Cardiac ventricle fibroblast (primary cell): ENCODE measurements at places on chromosomes 7 and 10. TPM values are rescaled to one million over a fixed set of nuclear protein-coding genes. Genes with fewer than 3 reads are reported as not detected.

Gene GLCCI1
- 2.7 and 3.6 TPM in 2 replicates for total RNA-seq

Gene BUD31
- 71.8 and 77.4 TPM in 2 replicates for total RNA-seq

Gene FUOM
- total RNA-seq: 13.4 and 17.3 TPM in 2 replicates

Gene C10orf143
- total RNA-seq: 1.1 and 3.2 TPM in 2 replicates

Gene ATAD1
- 31.8 and 51.4 TPM in 2 replicates for total RNA-seq

Gene OR6V1
- not detected in 2 replicates for total RNA-seq

Gene GJD4
- not detected in 2 replicates for total RNA-seq

Gene ZNF862
- total RNA-seq: 9.0 and 10.2 TPM in 2 replicates

Gene METTL27
- 2.0 and 3.0 TPM in 2 replicates for total RNA-seq

Gene KNDC1
- total RNA-seq: 0.29 and 0.62 TPM in 2 replicates

Gene AASS
- total RNA-seq: 11.7 and 15.3 TPM in 2 replicates

Gene GBX1
- total RNA-seq: not detected in 2 replicates

Gene PSTK
- 3.6 and 4.9 TPM in 2 replicates for total RNA-seq

Gene CALN1
- total RNA-seq: not detected in 2 replicates

Gene COL13A1
- 7.6 and 17.7 TPM in 2 replicates for total RNA-seq

Gene CPVL
- total RNA-seq: 6.1 and 6.7 TPM in 2 replicates

Gene POLR1F
- total RNA-seq: 6.7 and 8.2 TPM in 2 replicates

Gene PAPOLB
- 0.24 TPM in 1 of 2 replicates, not detected in the other for total RNA-seq
